ENCODE measurements at places on chromosomes 6 and 20.

- no peak for DNase-seq
Measured at GRCh38 chr6:157625764-157626163, 197.3 kb upstream of the SNX9 start.

DNA sequence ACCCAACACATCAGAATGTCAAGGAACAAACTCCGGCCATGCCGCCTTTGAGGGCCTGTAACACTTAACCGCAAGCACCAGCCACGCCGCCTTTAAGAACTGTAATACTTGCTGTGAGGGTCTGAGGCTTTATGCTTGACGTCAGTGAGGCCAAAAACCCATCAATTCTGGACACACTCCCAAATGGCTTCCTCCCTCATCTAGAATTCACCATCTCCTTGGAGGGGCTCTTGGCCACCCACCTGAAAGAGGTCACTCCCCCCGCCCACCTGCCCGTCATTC is 10.4 kb upstream of the PXDC1 start:
- no peak for DNase-seq

GRCh38 chr6:71886184-71887005 is at the start of gene RIMS1:
Gene RIMS1, plus strand, starts transcription at chr6:71886550. Its CDS starts 474 bp downstream, at chr6:71887024.
- DNase-seq, result no peak

DNA sequence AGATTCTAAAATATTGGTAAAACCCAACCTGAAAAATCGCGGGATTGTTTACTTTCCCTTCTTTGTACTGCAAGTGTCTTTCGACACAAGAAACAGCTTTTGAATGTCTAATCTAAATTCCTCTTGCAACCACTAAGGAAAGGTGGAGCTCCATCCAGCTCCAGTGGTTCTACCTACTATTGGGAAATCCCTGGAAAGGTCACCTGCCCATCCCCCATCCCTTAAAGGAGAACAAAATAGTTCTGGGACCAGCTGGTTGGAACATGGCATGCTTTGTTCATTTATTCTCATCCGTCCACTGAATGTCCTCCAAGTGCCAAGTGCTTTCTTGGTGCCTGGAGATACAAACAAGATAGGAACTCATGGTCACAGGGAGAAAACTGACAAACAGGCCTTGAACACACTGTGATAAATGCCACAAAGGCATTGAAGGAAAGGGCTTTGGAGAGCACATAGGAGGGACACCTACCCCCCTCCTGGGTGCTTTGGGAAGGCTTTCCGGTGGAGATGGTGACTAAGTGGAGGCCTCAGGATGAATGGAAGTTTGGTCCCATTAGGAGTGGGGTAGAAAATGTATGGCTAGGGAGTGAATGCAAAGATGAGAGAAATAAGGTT is 2.3 kb upstream of the CITED2 start:
- DNase-seq, result no peak

GRCh38 chr20:32533732-32534131 is 51.4 kb downstream of the NOL4L start:
- no peak for DNase-seq

GRCh38 chr6:39092124-39092523 is 22.9 kb downstream of the SAYSD1 start:
- no peak for DNase-seq

DNA sequence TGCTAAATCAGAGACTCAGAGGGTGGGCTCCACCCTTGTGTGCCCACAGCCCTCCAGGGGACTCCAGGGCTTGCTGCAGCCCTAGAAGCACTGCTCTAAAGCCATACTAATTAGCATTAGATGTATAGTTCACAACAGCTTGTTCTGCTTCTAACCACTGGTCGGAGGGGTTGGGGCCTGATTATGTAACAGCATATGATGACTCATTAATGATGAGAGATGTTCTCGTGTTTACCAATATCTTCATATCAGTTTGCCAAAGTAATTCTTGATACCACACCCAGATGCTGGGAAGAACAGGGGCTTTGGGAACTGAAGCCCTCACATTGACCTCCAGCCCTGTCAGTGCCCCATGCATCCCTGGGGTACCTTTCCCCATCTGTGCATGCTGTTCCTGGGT is 104.1 kb upstream of the FOXA2 start:
- no peak for DNase-seq

- DNase-seq, result no peak
Measured at GRCh38 chr6:112252571-112253497, 1.5 kb downstream of the LAMA4 start.

DNA sequence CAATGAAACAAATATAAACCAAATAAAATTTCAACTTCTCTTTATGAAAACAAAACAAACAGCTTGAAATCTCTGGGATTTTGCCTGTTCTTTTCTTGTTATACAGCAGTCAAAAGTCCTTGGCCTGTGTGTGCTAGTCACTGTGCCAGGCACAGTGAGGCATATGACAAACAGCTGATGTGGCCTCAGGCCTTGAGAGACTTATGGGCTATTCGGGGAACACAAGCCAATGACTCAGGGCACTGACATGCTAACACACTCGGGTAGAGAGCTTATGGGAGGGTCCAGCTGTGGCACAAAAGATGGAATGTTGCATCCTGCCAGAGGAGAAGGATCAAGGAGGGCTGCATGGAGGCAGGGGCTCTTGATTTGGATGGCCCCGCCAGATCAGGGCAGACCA is 95.4 kb upstream of the NKX2-2 start:
- DNase-seq, result no peak

GRCh38 chr6:3764516-3765335 is 13.2 kb upstream of the PXDC1 start:
- DNase-seq, result no peak

- no peak for DNase-seq
Measured at GRCh38 chr6:142843361-142843760, 101.6 kb downstream of the HIVEP2 start.

- DNase-seq, result no peak
Measured at GRCh38 chr6:79202556-79202955, 31.9 kb downstream of the HMGN3 start.

- no peak for DNase-seq
Measured at GRCh38 chr20:41248368-41249024, 69.0 kb downstream of the ZHX3 start.

DNA sequence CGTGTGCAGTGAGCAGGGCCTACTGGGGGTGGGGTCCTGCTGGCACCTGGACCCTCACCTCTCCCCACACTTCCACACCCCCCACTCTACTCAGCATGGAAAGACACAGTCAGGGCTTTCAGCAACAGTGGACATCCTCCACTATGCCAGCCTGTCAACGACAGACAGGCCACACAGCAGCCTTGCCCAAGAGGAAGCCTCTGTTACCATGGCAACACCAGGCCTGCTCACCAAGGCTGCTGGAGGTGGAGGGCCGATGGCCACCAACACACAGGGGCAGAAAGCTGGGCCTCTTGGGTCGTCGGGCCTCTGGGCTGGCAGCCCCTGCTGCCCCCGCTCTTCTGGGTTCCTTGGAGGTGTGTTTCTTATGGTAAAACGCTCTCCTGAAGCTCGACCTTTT is 13.6 kb downstream of the BNIP5 start:
- DNase-seq, result no peak

DNA sequence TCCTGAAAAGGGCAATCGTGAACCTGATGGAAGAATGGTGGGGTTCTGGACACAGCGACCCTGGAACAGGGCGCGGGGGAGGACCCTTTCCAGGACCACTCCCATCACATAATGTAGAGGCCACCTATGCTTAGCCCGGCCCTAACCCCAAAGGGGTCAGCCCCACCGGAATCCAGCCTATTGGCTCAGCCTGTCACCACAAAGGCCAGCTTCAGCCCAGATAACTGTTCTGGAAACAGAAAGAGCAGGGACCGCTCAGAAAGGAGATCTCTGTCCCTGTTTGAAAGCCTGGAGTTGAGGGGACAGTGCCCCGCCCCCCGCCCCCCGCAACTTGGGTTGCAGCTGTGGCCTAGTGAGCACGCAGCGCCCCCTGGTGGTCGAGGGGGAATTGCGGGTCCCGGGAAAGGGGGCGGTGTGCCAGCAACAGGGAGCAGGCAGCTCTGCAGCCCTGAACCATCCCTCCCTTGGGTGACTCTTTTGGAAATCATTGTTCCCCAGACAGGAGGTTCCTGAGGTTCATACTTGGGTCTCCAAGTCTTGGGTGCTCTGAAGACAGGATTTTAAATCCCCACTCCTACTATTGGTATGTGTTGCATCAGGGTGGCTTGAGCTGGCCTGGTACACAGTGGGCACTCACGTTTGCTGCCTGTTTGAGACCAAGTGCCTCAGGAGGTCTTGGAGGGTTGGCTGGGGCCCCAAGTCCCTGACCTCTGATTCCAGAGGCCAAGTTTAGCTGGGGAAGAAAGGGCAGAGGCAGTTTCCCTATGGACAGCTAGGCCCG is 1.5 kb downstream of the SIGLEC1 start:
- peak; percentile 77 for DNase-seq

DNA sequence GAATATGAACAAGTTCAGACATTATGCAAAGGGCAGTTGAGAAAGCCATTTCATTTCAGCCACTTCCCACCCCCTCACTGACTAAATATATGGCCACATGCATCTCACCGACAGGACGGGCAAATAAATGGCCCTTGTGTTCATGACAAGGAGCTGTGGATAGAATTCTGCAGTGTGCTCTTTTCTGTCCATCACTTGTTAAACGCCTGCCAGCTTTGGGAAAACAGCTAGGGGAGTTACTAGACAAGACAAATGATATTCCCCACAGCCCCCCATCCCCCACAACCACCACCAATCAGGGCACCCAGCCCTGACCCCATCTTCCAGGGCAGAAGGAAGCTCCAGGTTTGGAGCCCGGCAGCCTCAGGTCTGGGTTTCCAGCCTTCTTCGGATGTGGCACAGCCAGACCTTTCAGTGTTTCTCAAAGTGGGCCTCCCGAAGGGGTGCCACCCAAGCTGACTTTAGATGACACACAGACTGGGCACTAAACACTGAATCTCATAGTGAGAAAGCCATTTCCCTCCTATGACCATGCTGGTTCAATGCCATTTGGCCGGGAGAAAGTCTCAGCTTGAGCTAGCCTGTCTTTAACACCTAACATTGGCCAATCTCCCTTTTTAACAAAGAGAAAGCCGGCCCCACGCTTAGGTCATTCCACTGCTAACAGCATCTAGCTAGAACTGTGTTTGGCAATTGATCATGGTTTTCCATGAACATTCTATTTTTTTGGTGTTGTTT is 4.0 kb upstream of the RIPOR3 start:
- no peak for DNase-seq

- no peak for DNase-seq
Measured at GRCh38 chr6:144955859-144956258, 670.7 kb downstream of the UTRN start.

DNA sequence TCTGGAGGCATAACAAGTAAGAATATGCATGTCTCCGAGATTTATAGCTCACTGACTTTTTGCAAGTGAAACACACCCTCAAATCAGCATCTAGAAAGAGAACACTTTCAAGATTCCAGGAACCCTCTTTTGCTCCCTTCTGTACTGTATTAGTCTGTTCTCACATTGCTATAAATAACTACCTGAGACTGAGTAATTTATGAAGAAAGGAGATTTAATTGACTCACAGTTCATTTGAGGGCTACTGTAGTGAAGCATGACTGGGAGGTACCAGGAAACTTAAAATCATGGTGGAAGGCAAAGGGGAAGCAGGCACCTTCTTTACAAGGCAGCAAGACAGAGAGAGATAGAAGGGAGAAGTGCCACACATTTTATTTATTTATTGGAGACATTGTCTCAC is 269.9 kb downstream of the UTRN start:
- DNase-seq, result no peak

DNA sequence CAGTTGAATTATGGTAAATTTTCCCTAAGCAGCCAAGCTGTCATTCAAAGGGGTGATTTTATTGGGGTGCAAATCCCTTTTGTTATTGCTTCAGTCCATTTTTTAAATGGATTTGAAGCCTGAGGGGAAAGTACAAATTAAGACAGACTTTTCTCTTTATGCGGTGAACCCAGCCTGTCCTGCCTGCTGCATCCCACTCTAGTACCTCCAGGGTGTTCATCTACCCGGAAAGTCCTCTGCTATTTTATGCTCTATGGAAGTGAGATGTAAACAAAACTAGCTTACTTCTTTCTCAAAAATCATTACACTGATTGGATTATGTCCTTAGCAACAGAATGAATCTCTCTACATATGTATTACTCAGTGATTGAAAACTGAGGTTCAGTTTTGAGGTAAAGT is 1088.9 kb upstream of the CITED2 start:
- DNase-seq, result no peak

GRCh38 chr6:168418711-168419121 is 22.3 kb upstream of the SMOC2 start:
- no peak for DNase-seq

DNA sequence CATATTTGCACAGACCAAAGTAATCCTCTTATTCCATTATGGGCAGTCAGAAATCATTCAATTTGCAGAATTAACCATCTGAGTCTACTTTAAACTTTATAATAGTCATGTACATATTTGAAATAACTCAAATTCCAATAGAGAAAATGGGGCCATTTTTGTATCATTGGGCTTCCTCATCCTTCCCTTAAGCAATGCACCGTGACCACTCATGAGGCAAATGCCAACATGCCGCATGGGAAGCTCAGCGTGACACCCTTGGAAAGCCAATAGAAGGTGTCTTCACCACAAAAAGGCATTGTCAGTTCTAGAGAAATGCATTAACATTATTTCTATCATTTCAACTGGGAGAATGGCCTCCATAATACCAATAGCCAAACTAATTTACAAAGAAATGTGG is 38.5 kb downstream of the SIM1 start:
- no peak for DNase-seq

DNA sequence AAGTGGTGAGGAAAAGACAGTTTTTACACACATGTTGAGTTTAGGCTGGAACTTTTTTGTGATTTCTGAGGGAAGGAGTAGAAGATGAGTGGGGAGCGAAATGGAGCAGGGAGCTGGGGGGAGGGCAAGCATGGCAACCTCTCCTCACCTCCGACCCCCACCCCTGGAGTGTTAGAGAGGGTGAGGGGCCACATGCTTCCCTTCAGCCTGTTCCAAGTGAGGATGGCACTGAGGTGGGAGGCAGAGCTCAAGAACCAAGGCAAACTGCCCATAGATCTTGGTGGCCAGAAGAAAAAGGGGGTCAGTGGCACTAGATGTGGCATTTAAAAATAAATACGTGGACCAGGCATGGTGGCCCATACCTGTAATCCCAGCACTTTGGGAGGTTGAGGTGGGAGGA is 4.8 kb downstream of the TTBK1 start:
- DNase-seq, result no peak

DNA sequence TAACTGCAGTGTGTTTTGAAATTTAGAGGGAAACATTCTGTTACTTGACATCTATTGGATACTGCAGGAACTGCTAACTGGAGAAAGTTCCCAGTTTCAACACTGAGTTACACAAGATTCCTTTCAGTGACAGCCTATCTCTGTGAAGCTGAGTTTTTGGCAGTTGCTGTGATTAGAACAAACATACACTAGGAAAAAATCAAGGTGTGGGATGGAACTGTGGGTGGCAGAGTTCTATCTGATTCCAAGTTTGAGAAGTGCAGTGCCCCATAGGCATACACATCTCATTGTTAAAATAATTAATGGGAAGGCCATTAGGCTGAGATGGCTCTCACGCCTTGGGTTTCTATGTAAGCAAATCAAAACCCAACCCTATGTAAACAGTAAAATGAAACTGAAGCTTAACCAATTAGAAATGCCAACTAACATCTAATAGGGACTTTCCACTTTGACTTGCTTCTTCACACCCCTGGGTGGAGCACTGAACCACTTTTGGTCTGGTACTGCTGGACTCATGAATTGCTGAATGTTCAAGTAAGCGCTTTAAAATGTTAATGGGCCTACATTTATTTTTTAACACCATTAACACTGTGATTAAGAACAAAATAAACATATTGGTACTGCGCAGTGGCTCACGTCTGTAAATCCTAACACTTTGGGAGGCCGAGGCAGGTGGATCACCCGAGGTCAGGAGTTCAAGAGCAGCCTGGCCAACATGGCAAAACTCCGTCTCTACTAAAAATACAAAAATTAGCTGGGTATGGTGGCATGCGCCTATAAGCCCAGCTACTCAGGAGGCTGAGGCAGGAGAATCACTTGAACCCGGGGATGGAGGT is 55.2 kb upstream of the TBC1D7 start:
- DNase-seq, result no peak

Measured in stimulated activated CD4-positive, alpha-beta T cell treated with anti-CD3 and anti-CD28 coated beads, Interleukin-12 subunit alpha, Interleukin-12 subunit beta, amount 100 ng/mL, for 24 hours (primary cell).